ENCODE measurements at places on chromosomes 12 and 14.

DNA sequence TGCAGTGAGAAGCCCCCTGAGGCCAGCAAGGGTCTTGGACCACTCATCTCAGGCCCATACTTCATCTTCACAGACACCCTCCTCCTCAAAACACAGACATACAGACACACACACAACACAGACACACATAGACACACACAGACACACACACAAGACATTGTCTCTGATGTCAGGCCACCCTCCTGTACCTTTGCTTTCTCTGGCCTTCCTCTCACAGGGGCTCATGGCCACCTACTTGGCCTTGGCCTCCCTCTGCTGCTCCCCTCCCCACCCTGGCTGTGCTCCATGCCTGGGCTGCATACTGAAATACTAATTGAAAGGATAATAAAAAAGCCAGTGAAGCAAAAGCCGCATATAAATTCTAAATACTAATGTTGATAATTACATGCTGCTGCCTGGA lies 1.6 kb upstream of the SYNDIG1L start:
- no peak for DNase-seq

GRCh38 chr12:83434600-83434999 lies 747.9 kb downstream of the TMTC2 start:
- DNase-seq: no peak

DNA sequence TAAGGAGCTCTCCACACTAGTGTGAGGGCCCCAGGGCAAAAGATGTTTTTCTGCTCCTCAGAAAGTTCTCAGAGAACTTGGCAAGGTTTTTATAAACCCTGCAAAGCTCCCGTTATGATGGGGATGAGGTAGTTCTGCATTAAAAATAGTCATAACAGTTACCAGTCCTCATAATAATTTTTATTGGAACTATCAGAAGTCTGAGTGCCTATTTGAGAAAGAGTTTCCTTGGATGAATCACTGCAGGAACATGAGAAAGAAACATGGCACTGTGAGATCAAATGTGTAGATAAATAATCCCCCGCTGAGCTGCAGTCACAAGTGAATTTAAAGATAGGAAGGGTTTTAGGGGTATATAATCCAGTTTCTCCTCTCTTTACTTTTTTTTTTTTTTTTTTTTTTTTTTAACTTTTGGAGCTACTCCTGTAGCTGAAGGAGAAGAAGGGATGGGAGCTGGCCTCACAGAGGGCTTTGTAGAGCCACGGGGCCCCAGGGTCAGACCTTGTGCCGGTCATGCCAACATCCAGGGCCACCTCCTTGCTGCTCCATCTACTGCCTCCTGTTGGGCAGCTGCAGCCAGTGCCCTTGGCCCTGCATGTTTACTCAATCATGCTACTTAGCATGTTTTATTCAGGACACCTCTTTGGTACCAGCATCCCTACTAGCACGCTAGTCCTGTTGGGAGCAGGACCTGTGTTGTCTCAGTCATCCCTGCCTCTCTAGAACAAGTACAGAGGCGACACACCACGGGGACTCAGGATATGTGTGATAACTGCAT lies 39.5 kb downstream of the EVL start:
- DNase-seq: no peak

GRCh38 chr14:22798528-22798927 lies 16.7 kb downstream of the SLC7A7 start:
- DNase-seq: no peak

GRCh38 chr14:51848120-51848519 lies 12.3 kb upstream of the GNG2 start:
- no peak for DNase-seq

GRCh38 chr12:124466216-124467128 lies 100.9 kb downstream of the NCOR2 start:
- peak; percentile 86 for DNase-seq

DNA sequence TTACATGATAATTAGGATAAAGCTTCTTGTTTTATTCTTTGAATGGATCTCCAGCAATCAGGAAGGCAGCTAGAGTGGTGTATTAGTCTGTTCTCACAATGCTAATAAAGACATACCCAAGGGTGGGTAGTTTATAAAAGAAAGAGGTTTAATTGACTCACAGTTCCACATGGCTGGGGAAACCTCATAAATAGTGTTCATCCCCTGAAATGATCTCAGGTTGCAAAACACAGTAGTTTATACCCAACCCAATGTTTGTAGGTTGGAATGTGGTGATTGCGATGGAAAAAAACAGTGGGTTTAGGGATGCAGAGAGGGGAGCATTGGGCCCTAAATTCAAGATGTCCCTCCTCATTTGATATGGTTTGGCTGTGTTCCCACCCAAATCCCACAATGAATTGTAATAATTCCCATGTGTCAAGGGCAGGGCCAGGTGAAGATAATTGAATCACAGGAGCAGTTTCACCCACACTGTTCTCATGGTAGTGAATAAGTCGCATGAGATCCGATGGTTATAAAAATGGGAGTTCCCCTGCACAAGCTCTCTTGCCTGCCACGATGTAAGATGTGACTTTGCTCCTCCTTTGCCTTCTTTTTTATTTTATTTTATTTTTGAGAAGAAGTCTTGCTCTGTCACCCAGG lies 11.5 kb downstream of the MUCL1 start:
- DNase-seq: no peak

- no peak for DNase-seq
Measured at GRCh38 chr14:43140453-43140852, 1366.6 kb downstream of the FSCB start.

DNA sequence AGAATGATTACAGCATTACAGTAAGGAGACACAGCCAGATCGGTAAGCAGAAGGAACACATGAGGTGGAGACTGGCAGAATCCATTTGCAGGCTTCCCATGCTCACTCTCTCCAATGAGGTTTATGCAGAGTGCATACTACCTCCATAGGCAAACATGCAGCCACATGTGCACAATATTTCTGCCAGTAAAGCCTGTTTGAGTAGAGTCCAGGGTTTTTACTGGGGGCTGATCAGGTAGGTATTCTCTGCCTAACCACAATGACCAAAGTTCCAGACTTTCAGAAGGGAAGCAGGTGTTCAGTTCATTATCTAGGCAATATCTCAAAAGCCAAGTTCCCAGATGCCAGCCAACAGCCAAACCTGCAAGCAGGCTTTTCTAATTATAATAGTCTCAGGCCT lies 31.1 kb downstream of the INTS13 start:
- no peak for DNase-seq

GRCh38 chr12:42240131-42240750 lies 2.2 kb upstream of the YAF2 start:
- no peak for DNase-seq

DNA sequence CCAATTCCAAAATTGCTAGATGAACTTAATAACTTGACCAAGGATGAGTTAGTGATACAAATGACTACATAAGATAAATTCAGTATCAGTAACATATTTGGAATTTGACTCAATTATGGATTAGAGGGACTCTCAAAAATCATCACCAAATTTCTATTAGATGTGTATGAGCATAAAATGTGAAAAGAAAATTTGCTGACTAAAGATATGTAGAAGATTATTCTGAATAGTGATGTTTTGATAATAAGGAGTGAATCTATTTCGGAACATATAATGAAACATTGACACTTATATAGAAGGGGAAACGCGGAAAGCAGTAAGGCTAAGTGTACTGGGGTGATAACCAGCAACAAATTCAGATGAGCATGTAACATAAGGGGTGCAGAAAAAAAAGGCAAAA lies 177.3 kb downstream of the DERA start:
- no peak for DNase-seq
